Activated naive CD8-positive, alpha-beta T cell treated with anti-CD3 and anti-CD28 coated beads, Interleukin-2, amount 10 ng/mL, durations not matched to agents 7 days and 5 days (primary cell): ENCODE measurements at places on chromosomes 7 and 10. TPM values are rescaled to one million over a fixed set of nuclear protein-coding genes. Genes with fewer than 3 reads are reported as not detected.

DNA sequence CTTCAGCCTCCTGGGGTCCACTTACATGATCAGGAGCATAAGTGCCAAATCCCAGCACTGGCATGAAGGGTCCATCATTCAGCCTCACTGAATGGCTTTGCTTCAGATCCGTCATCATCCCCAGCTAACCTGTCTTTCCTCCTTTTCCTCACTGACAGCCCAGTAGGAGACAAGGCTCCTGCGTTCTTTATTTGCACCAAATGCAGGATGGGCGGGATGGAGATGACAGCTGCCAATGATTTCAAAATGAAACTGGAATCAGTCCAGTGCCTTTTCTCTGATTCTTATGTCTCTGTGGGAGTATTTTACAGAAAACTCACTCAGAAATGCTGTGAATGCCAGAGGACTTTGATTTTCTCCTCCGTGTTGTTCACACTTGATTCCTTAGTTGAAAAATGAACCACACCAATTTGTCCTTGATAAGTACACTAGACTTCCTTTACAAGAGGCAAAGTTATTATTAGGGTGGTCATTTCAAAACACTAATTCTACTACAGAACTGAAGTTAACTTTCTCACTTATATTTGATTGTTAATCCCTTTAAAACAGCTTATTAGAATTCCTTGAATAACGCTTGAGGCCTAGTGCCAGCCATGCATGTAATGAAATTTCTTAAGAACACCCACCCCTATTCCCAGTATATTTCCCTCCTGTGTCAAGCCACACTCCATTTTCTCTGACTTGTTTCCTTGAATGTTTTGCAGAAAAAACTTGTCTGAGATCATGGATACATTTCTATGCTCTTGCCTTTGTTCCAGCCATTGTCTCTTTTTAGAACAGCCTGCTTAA is at the start of gene AKR1C8:
AKR1C8 (minus strand) TSS at position 164 of the 789 bp plus-strand sequence; CDS start at position 118, 46 bp downstream.
- no peak within 1 kb of the TSS for H3K27ac ChIP-seq
- DNase-seq, result no peak
- no peaks in the 10 kb centered on the region for H3K4me1 ChIP-seq
- peaks cover 3% of the 10 kb centered on the region for H3K27me3 ChIP-seq

DNA sequence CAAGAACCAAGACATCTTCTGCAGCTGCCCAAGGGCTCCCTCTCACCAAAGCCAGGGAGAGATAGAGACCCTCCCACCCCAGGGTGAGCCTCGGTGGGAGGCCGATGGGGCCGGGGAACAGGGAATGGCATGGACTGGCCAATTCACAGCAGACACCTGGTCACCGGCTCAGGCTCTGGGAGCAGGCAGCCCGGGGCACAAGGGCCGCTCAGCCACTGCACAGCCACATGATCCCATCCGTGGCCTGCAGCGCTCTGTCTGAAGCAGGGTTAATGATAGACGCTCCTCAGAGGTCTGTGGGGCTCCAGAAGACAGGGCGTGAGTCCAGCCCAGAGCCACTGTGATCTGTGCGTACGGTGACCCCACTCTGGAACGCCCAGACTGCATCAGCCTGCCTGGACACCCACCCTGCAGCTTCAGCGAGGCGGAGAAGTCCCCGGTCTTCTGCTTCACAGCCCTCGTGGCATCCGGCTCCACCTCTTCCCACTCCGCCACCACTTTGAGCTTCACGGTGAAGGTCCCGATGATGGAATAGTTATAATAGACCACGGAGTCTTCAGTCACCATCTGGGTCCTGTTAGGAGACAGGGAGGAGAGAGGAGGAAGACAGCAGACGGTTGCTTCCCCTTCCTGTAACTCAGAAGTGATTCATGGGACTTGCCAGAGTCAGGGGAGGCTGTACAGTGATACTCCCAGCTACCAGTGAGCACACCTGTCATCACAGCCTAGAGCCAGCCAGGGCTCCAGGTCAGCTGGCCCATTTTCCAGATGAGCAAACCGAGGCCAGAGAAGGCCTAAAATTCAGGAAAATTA is 14.0 kb downstream of the TMEM130 start:
- no peak for DNase-seq
- H3K4me1 ChIP-seq, result no peaks in the 10 kb centered on the region
- H3K27ac ChIP-seq, result no peak overlapping the region
- no peaks in the 10 kb centered on the region for H3K36me3 ChIP-seq

DNA sequence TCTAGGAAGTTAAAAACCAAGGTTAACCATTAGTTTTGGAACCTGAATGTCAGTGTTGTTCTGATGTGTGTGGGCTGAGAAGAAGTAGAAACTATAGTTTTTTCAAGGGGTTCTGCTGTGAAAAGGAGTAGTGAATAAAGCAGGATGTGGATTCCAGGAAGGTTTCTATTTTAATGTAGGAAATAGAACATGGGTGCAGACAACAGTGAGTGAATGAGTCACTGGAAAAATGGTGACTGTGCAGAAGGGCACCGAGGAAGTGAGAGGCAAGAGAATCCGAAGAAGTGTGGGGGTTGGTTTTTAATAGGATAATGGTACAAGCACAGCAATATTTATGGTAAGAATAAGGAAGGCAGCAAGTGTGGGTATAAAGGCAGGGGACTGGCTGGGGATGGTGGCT is 120.4 kb downstream of the ARHGAP21 start:
- H3K27ac ChIP-seq, result no peak overlapping the region
- H3K4me3 ChIP-seq, result no peak overlapping the region
- DNase-seq, result no peak

GRCh38 chr7:125668321-125668993 is 738.8 kb upstream of the POT1 start:
- no peak overlapping the region for H3K4me3 ChIP-seq
- H3K4me1 ChIP-seq, result no peaks in the 10 kb centered on the region
- no peak overlapping the region for H3K27ac ChIP-seq
- no peak for DNase-seq
- no peaks in the 10 kb centered on the region for H3K27me3 ChIP-seq

The ACTR3C gene
- 7.0 TPM for total RNA-seq

The AGMO gene
- total RNA-seq, result not detected

The NUTM2E gene
- total RNA-seq, result not detected

DNA sequence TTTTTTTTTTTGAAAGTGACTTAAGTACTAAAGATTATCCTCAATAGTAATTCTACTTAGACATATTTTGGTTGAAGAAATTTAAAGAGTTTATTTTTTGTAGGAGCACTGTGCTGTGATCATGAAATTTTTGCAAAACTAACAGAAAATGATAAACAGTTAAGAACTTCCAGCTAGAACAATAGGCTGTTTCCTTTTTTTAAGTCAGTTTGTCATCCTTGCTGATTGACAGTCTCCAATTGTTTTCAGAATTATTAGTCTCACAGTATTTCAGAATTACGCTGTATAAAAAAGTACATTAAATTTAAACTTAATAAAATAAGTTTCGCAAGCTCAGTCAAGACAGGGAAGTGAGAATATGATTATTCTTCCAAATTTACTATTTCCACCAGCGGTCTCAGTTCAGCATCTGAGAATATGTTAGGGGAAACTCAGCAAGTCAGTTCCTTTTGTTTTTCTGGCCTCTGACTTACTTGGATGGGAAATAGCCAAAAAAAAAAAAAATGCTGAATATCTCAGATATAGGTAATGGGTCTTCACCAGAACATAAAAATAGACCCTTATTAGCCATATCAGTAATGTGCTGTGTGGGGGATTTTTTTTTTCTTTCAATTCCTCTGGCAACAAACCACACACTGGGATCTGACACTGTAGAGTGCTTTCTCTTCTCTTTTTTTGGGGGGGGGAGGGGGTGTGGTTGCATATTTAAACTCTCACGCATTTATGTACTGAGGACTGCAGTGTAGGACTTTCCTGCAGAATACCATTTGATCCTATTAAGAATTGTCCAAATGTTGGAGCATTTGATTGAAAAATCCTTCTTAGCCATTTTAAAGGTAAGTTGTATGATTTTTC is at the start of gene CD36:
CD36 (plus strand) TSS at position 732 of the 855 bp plus-strand sequence. CDS start 8,099 bp downstream, outside the sequence.
- peaks cover 3% of the 10 kb centered on the region for H3K27me3 ChIP-seq
- H3K27ac ChIP-seq, result no peak within 1 kb of the TSS
- H3K36me3 ChIP-seq, result no peaks in the 10 kb centered on the region
- H3K4me3 ChIP-seq, result no peak within 1 kb of the TSS
- H3K4me1 ChIP-seq, result no peaks in the 10 kb centered on the region

The AGR2 gene
- total RNA-seq, result not detected

GRCh38 chr7:107610323-107610722 is 30.3 kb downstream of the BCAP29 start:
- no peak overlapping the region for H3K4me3 ChIP-seq
- peaks cover 26% of the 10 kb centered on the region for H3K36me3 ChIP-seq
- no peak overlapping the region for H3K27ac ChIP-seq
- H3K27me3 ChIP-seq, result no peaks in the 10 kb centered on the region
- peaks cover 13% of the 10 kb centered on the region for H3K4me1 ChIP-seq

The CABCOCO1 gene
- not detected for total RNA-seq

GRCh38 chr10:20110125-20111100 is 294.2 kb downstream of the PLXDC2 start:
- H3K4me1 ChIP-seq, result no peaks in the 10 kb centered on the region
- no peak overlapping the region for H3K4me3 ChIP-seq
- no peaks in the 10 kb centered on the region for H3K36me3 ChIP-seq
- H3K27ac ChIP-seq, result no peak overlapping the region

DNA sequence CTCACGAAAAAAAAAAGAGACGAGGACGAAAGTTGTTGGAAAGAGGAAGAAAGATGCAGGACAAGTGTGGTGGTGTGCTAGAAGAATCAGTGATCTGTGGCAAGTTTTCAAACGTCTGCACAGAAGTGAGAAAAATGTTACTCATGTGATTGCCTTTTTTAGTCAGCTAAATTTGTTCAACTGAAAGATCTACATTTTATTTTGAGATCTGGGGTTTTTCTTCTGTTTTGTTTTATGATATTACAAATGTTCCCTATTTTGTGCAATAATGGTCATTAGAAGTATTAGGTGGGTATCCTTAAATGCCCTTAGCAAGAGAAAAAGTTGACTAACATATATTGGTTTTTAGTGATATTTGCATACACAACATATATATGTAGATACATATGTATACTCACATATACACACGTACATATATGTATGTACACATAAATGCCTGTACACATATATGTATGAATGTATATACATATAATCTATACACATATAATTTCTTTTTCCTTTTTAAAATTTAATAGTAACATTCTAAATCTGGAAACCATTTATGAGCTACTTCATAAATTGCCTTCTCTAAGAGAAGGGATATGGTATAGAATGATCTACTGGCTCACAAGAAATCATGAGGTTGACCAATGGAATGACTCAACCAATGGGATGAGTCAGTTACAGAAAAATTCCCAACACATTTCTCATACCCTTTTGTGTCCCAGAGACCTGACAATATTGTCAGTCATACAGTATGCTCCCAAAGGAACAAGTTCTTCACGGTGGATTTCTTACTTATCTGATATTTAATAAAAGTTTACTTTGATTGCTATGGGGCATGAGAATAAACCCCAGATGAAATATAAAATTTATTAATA is 38.4 kb downstream of the SLC39A12 start:
- no peaks in the 10 kb centered on the region for H3K4me1 ChIP-seq
- no peak overlapping the region for H3K4me3 ChIP-seq
- no peak overlapping the region for H3K27ac ChIP-seq
- no peaks in the 10 kb centered on the region for H3K36me3 ChIP-seq

- H3K27me3 ChIP-seq, result no peaks in the 10 kb centered on the region
- no peaks in the 10 kb centered on the region for H3K4me1 ChIP-seq
- no peak for DNase-seq
- no peak overlapping the region for H3K27ac ChIP-seq
- H3K36me3 ChIP-seq, result no peaks in the 10 kb centered on the region
- H3K4me3 ChIP-seq, result no peak overlapping the region
Measured at GRCh38 chr7:123805287-123805686, 39.7 kb upstream of the HYAL4 start.

- H3K27me3 ChIP-seq, result no peaks in the 10 kb centered on the region
- no peaks in the 10 kb centered on the region for H3K36me3 ChIP-seq
- no peak for DNase-seq
- H3K4me3 ChIP-seq, result no peak overlapping the region
- no peaks in the 10 kb centered on the region for H3K4me1 ChIP-seq
Measured at GRCh38 chr10:83592337-83592935, 546.9 kb upstream of the GHITM start.

- DNase-seq, result peak; percentile 40
- peaks cover 14% of the 10 kb centered on the region for H3K4me1 ChIP-seq
- no peaks in the 10 kb centered on the region for H3K36me3 ChIP-seq
- H3K27ac ChIP-seq, result peak overlapping the region; percentile 5
- peaks cover 81% of the 10 kb centered on the region for H3K27me3 ChIP-seq
Measured at GRCh38 chr7:29564496-29565223, 1.0 kb downstream of the PRR15 start.

GRCh38 chr7:92834507-92835260 is 1.7 kb downstream of the CDK6 start:
- H3K27ac ChIP-seq, result peak overlapping the region; percentile 96
- H3K36me3 ChIP-seq, result peaks cover 33% of the 10 kb centered on the region
- H3K27me3 ChIP-seq, result peaks cover 18% of the 10 kb centered on the region
- peaks cover 33% of the 10 kb centered on the region for H3K4me1 ChIP-seq
- H3K4me3 ChIP-seq, result peak overlapping the region; percentile 98
- peak; percentile 50 for DNase-seq

The SLC37A3 gene
- 37.7 TPM for total RNA-seq

- H3K27ac ChIP-seq, result no peak overlapping the region
- DNase-seq, result no peak
- H3K4me1 ChIP-seq, result no peaks in the 10 kb centered on the region
- H3K36me3 ChIP-seq, result peaks cover 4% of the 10 kb centered on the region
- H3K27me3 ChIP-seq, result no peaks in the 10 kb centered on the region
- no peak overlapping the region for H3K4me3 ChIP-seq
Measured at GRCh38 chr7:92925876-92926696, 89.7 kb upstream of the CDK6 start.

- DNase-seq, result no peak
- peaks cover 13% of the 10 kb centered on the region for H3K36me3 ChIP-seq
- peak overlapping the region; percentile 74 for H3K4me3 ChIP-seq
- no peaks in the 10 kb centered on the region for H3K27me3 ChIP-seq
Measured at GRCh38 chr10:69328380-69328735, 50.1 kb downstream of the HK1 start.

The TACC2 gene
- not detected for total RNA-seq

DNA sequence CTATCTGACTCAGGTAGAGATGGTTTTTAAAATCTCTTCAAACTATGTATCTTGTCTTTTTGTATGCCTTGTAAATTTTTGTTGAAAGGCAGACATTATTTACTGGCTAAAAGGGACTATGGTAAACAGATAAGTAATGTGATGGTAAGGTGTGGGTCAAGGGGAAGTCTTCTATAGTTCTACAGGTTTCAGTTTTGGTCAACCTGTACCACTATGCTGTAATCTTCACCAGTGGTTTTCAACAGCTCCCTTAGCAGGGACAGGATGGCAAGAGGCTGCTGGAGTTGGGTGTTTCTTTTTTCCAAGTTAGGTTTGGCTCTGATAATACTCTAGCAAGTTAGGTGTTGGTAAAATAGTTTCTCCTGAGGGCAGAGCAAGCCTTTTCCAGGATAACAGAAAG is 32.7 kb upstream of the FZD8 start:
- no peak overlapping the region for H3K4me3 ChIP-seq
- H3K27ac ChIP-seq, result no peak overlapping the region
- H3K4me1 ChIP-seq, result no peaks in the 10 kb centered on the region
